ENCODE measurements at places on chromosomes 1 and 21. TPM values are rescaled to one million over a fixed set of nuclear protein-coding genes. Genes with fewer than 3 reads are reported as not detected.

KRTAP19-1 gene
- total RNA-seq = not detected

S100A14 gene
- total RNA-seq = 1.4 TPM

ETNK2 gene
- 8.7 TPM for total RNA-seq

AGMAT gene
- 1.7 TPM for total RNA-seq

GPATCH3 gene
- total RNA-seq = 12.8 TPM

ATP6V1G3 gene
- not detected for total RNA-seq

FLVCR1 gene
- 5.4 TPM for total RNA-seq

CD247 gene
- total RNA-seq = not detected

SPRR2B gene
- total RNA-seq = not detected
